T-cell (primary cell): ENCODE measurements at places on chromosomes 11 and 22. TPM values are rescaled to one million over a fixed set of nuclear protein-coding genes. Genes with fewer than 3 reads are reported as not detected.

The FXYD2 gene
- total RNA-seq, result 11.2 TPM

The ISX gene
- total RNA-seq, result not detected

The OOSP4B gene
- total RNA-seq, result not detected

The DAGLA gene
- 0.15 TPM for total RNA-seq

The MRGPRE gene
- not detected for total RNA-seq

DNA sequence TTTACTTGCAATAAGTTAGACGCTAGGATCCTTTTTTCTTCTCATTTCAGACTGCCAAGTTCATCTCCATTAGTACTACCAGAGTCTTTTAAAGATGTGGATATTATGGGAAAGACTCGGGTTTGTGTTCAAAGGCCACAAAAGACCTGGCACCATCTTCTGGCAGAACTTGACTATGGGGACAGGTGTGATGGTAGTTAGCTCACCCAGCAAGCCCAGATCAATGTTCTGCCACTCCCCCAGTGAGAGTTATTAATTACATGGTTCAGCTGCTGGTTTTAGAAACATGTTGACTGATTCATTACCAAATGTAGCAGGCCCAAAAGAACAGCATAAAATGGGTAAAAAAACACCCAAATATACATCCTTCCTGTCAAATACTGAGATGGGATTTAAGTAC is 333.5 kb upstream of the PITPNB start:
- H3K4me3 ChIP-seq, result no peak overlapping the region
- H3K27ac ChIP-seq, result no peak overlapping the region
- no peaks in the 10 kb centered on the region for H3K27me3 ChIP-seq
- H3K36me3 ChIP-seq, result no peaks in the 10 kb centered on the region

- no peak overlapping the region for H3K4me3 ChIP-seq
- no peak for DNase-seq
- no peaks in the 10 kb centered on the region for H3K4me1 ChIP-seq
- no peaks in the 10 kb centered on the region for H3K36me3 ChIP-seq
- no peaks in the 10 kb centered on the region for H3K27me3 ChIP-seq
These were observed 10.5 kb upstream of the PANX3 start for GRCh38 chr11:124600621-124601320.

DNA sequence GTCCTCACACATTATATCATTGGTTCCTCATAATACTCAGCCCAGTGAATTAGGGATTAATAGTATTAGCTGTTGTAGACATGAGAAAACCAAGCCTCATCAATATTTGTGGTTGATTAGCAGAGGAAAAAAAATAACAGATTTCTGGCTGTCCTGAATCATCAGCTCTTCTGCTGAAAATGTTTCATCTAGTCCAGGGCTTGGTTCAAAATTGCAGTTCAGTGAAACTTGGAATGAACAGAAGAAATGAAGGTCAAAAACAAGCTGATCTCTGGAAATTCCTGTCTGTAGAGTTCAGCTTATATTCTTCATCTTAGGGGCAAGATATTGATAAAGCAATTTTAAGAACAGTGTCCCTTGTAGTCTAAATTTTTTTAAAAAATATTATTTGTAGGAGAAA is 361.1 kb upstream of the CCDC179 start:
- H3K36me3 ChIP-seq, result no peaks in the 10 kb centered on the region
- H3K4me1 ChIP-seq, result no peaks in the 10 kb centered on the region
- no peaks in the 10 kb centered on the region for H3K27me3 ChIP-seq
- no peak for DNase-seq

GRCh38 chr22:38953577-38954413 is 3.6 kb upstream of the APOBEC3A start:
- H3K4me3 ChIP-seq, result no peak overlapping the region
- DNase-seq, result no peak
- peaks cover 33% of the 10 kb centered on the region for H3K27me3 ChIP-seq
- no peaks in the 10 kb centered on the region for H3K36me3 ChIP-seq

DNA sequence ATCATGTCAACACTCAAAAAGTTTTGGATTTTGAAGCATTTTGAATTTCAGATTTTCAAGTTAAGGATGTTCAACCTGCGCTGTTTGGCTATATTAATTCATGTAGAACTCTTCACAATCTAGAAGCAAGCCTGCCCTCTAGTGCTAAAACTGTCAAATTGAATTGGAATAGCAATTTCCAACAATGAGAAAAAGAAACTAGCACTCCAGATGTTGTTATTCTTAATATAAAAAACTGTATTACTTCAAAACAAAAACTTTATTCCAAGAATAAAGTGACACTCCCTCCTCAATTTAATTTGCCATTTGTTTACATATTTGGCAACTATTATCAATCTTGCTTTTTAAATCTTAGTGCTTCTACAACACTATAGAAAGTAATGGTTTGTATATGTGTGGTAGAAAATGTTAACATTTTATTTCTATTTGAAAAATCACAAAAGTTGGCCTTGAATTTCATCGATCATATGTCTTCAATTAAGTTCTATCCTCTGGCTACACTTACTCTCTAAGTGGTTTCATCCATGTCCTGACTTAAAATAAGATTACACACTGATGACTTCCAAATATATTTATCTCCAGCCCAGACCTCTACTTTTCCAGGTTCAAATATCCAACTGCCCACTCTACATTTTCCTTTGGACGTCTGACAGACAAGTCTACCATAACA is 36.6 kb downstream of the DCUN1D5 start:
- DNase-seq, result no peak
- H3K4me1 ChIP-seq, result no peaks in the 10 kb centered on the region
- no peak overlapping the region for H3K4me3 ChIP-seq
- H3K36me3 ChIP-seq, result no peaks in the 10 kb centered on the region

- H3K36me3 ChIP-seq, result peaks cover 3% of the 10 kb centered on the region
- H3K4me3 ChIP-seq, result no peak overlapping the region
- DNase-seq, result no peak
- no peak overlapping the region for H3K27ac ChIP-seq
These were observed 22.2 kb downstream of the ZNF280B start for GRCh38 chr22:22486132-22486899.

DNA sequence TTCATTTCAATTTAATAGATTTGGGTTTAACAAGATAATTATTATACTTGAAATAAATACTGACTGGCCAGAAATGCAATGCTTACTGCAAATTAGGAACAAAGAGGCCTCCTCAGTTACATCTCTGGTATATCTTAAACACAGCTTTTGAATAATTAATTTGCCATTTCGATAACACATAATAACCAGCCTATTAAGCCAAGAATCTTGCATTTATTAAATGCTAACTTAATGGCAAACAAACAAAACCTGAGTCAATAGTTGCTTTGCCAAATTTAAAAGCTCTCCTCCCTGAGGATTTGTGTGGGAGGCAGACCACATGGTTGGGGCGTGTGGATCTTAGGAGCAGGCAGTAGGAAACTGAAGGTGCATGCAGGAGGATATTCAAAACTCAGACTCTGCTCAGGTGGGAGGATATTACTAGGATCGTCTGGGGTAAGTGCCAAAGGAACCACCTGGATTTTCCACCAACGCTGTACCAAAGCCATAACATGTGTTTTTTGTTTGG is 17.9 kb upstream of the FJX1 start:
- no peak overlapping the region for H3K4me3 ChIP-seq
- peaks cover 11% of the 10 kb centered on the region for H3K27me3 ChIP-seq
- H3K36me3 ChIP-seq, result no peaks in the 10 kb centered on the region
- DNase-seq, result no peak
- H3K4me1 ChIP-seq, result no peaks in the 10 kb centered on the region

DNA sequence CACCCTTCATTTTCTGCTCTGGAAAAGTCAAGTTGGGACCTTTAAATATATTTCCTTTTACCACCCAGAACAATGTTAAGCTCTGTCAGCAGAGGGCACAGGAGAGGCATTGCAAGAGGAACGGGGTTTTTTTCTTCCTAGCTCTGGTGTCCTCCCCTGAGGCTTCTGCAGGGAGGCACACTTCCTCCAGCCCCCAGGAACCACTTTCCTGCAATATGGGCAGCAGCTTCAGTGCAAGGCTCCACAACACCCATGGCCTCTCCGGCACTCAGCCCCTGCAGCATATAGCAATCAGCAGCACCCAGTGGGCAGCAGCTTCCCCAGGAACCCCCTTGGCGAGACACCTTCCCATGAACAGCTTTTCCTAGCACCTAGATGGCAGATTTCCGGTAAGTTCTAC is 101.4 kb downstream of the SYT9 start:
- no peaks in the 10 kb centered on the region for H3K4me1 ChIP-seq
- no peak for DNase-seq
- no peak overlapping the region for H3K27ac ChIP-seq

DNA sequence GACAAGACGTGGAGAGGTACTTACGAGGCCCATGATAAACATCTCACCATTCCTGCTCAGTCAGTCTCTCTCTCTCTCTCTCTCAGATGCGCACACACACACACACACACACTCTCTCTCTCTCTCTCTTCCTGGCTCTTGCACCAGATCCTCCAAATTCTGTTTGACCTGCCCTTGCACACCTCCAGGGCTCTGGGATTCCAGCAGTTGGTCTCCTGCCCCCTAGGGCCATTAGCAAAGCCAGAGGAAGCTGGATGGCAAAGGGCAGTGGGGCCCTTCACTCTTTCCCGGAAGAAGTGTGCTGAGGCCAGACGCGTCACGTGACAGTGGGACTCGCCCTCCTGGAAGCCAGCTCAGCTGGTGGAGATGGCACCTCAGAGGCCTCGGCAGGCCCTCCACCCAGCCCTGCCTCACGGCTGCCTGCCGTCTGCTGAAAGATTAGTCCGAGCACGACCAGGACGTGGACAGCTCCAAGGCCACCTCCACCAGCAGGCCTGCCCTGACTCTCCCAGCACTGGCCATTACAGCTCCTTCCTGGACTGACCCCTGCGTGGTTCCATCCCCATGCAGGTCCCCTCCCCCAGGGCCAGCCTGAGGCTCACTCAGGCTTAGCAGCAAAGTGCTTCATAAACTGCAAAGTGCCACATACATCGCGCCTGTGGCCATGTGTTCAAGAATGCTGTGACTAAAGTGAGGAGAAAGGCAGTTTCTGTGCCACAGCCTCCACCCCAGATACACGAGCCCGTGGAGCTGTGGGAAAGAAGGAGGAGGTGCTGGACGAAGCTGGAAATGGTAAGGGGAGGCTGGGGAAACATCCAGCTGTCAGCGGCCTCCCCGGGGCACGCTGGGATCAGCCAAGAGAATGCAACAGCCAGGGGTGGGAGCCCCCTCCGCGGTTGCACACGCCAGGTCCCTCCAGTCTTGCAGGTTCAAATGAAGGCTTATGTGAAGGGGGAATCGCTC is 3.7 kb downstream of the PDGFB start:
- H3K27me3 ChIP-seq, result peaks cover 43% of the 10 kb centered on the region
- no peaks in the 10 kb centered on the region for H3K36me3 ChIP-seq
- DNase-seq, result no peak
- peaks cover 29% of the 10 kb centered on the region for H3K4me1 ChIP-seq
- H3K27ac ChIP-seq, result peak overlapping the region; percentile 69
- peak overlapping the region; percentile 41 for H3K4me3 ChIP-seq

- no peak overlapping the region for H3K4me3 ChIP-seq
- no peak overlapping the region for H3K27ac ChIP-seq
- no peak for DNase-seq
- no peaks in the 10 kb centered on the region for H3K36me3 ChIP-seq
These were observed 563.9 kb upstream of the B3GAT1 start for GRCh38 chr11:134975866-134976376.

DNA sequence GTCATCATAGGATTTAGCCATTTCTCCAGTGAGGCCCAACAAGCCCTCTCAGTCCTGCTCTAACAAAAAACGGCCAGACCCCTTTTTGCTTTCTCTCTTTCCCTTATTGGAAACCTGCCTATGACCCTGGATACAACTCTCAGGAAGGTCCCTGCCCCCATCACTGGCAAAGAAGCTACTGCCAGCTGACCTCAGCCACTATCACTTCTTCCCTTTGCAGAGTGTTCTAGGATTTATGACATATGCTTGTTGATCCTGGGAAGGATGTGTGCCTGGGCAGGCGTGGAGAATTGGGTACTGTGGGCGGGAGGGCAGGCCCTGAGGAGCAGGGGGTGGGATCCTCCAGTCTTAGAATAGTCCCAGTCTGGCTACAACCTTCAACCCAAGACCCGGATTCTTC is 7.5 kb downstream of the PGAP2 start:
- no peak overlapping the region for H3K27ac ChIP-seq
- H3K36me3 ChIP-seq, result peaks cover 3% of the 10 kb centered on the region
- H3K4me1 ChIP-seq, result no peaks in the 10 kb centered on the region
- H3K4me3 ChIP-seq, result no peak overlapping the region
- no peak for DNase-seq
- no peaks in the 10 kb centered on the region for H3K27me3 ChIP-seq

DNA sequence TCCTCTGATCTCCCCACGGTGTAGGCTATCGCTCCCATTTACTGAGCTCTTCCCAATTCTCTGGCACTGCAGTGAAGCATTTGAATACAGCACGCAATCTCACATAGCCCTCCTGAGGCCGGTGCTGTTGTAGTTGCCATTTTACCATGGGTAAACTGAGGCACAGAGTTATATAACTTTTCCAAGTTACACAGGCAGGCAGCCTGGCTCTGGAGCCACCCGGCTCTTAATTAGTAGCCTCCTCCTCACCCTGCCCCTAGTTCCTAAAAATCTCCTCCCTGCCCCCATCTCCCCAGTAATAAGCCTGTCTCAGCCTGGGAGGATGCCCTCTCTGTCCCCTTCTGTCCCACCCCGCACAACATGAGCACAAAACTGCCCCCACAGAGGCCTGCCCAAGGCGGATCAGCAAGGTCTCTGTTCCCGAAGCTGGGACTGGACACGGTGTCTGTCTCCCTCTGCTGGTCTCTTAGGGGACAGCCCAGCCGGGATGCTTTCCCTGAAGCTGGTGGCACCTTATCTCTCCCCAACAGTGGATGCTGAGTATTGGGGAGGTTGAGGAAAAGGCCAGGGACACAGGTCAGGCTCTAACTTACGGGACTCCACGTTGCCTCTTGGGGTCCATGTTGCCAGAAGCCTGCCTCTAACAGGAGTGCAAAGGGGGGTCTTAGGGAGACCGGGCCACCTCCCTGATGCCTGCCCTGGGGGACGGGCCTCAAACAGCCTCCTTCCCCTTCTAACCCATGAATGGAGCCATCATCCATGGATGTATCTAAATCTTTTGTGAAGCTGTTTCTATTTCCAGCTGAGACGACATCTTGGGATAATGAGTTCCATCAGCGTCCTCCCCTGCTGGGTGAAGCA is 9.1 kb upstream of the CLCF1 start:
- no peak overlapping the region for H3K4me3 ChIP-seq
- no peak overlapping the region for H3K27ac ChIP-seq
- H3K36me3 ChIP-seq, result no peaks in the 10 kb centered on the region
- no peaks in the 10 kb centered on the region for H3K4me1 ChIP-seq
- peaks cover 14% of the 10 kb centered on the region for H3K27me3 ChIP-seq
- peak; percentile 81 for DNase-seq
